ENCODE measurements at places on chromosomes 7 and 10.

DNA sequence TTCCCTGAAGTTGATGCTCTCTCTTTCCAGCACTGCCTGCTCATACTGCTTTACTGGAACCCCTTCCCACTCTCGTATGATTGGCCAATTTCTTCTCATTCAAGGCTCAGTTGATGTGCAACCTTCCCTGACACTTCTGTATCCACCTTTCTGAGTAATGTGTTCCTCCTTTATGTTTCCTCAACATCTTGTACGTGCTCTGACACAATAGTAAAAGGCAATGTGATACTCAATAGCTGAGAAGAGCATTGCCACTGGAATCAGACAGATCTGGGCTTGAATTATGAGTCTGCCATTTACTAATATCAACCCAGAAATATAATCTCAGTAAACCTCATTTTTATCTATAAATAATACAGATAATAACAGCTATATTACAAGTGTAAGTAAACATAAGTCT, 34.7 kb downstream of the ARL4A start:
- DNase-seq, result no peak

DNA sequence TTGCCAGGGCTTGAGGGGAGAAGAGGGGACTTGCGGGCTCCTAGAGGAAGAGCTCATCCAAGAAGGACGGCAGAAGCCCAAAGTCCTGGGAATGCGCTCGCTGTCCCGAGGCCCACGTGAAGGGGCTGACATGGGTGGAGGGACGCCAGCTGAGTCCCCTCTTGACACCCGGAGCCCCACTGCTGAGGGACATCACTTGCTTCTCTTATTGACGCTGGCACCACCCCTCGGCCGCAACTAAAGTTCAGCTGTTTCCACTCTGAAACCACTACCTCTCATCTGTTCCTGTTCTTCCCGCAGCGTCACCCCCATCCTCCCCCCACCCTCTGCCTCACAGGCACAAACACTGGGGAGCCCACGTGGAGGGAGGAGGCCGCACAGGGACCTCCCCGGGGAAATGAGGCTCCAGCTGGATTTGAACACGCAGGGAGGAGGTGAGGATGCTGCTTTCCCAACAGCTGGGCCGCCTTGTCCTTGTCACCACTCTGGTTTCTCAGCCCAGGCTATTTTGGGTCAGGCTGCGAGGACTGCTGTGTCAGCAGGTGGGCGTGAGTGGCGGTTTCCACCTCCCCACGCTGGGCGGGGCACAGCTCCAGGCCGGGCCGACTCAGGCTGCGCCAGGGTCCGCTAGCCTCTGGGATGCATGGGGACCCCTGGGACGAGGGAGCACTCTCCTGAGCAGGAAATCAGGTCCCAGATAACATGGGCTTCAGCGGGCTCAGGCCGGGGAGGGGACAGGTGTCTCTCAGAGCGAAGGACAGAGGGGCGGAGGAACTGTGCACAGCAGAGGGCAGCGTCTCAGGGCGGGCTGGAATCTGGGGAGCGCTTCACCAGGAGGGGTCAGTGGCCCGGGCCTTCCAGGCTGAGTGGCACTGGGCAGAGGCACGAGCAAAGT, 156.3 kb downstream of the ZNF248 start:
- no peak for DNase-seq

GRCh38 chr10:30775779-30776591, 146.4 kb upstream of the LYZL2 start:
- DNase-seq, result no peak

- no peak for DNase-seq
These were observed 458.5 kb downstream of the TFEC start for GRCh38 chr7:115572111-115572510.

DNA sequence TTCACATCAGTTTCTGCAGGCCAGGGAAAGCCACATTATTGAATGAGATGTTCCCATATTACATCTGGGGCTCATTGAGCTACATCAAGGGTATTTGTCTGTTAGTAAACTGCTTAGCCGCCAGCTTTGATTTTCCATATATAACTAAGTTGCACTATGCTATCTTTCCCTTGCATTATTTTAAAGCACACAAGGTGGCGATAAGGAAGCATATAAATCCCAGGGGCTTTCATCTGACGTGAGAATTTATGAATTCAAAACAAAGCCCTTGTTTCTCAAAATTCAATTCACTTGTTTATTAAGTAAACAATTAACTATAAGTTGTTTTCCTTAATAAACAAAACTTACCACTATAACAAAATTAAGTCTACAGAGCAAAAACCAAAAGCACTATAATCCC, 334.1 kb upstream of the TPK1 start:
- DNase-seq, result no peak

- DNase-seq, result no peak
These were observed 212.4 kb downstream of the DGKI start for GRCh38 chr7:137634356-137634755.

DNA sequence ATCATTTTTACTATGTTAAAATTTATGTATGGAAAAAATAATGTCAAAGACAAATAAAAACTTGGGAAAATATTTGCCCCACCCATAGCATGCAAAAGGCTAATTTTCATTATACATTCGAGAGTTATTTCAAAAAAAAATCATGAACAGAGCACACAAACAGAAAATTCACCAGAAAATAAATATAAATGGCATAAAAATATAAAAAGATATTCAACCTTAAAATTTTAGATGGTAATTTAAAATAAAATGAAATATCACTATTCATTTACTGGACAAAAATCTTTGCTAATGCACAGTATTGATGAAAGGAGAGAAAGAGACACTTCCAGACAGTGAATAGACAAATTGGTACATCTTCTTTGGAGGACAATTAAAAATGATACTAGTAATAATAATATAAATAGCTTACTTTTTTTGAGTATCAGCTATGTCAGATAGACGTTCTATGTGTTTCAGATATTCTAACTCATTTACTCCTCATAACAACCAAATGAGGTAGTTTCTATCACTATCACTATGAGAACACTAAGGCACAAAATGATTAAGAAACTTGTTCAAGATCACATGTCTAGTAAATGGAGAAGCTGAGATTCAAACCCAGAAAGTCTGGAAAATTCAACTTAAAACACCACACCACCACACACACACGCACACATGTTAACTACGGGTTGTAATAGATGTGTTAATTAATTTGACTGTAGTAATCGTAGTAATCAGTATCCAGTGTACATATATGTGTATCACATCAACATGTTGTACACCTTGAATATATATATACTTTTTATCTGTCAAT, 63.0 kb downstream of the CCDC71L start:
- DNase-seq, result no peak

DNA sequence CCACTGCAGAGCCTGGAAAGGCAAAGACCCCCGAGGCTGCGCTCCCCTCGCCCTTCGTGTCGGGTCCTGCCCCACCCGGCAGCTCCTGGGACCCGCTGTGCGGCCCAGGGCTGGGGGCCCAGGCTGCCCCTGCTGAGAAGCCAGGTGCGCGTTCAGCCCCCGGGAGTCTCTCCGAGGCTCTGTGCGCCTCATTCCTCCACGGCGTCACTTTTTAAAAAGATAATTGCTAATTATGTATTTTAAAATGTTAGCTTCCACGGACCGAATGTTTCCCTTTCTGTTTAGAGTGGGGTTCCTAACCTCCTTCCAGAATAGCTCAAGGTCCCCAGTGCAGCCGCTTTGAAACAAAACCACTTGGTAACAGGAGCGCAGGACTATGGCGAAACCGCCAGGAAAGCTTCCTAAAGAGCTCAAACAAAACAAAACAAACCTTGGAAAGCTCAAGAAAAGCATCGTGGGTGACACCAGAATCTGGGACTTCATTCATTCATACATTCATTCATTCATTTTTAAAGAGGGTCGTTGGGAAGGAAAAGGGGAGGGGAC, 45.6 kb downstream of the PDIA4 start:
- DNase-seq, result no peak

GRCh38 chr7:38756521-38756920, 125.3 kb upstream of the AMPH start:
- DNase-seq, result no peak

DNA sequence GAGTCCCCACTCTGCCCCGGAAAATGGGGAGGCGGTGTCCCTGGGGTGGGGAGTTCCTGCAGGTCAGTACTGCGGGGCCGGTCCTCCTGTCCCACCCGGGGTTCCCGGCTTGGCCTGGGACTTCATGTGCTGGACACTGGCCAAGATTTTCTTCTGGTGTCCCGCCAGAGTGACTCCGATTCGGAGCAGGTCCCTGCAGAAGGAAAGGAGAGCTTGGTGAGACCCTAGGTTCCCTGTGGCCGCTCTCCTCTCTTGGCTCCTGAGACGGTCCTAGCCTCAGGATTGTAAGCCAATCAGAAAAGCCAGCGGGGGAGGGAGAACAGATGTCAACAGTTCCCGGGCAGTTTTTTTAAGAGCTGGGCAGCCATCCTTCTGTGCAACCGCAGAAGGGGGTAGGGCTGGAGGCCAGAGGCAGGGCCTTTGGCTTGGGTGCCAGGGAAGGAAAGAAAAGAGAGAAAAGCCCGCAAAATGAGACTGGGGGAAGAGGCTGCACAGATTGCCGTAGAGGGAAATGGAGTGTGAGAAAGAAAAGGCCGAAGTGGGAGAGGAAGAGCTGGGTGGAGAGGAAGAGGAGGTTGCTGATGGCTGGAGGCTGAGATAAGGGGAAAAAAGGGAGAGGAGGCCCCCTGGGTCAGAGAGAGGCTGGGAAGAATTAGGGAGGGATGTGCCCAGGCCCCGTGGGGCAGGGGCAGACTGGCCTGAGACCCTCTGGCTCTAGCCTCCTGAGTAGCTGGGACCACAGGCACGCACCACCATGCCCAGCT, 23.7 kb downstream of the EPHB4 start:
- no peak for DNase-seq

- no peak for DNase-seq
These were observed 43.2 kb downstream of the HTRA1 start for GRCh38 chr10:122504610-122504950.

GRCh38 chr7:22150221-22150620, 204.5 kb upstream of the CDCA7L start:
- no peak for DNase-seq

All from glomerular endothelial cell (primary cell).